GM13977 (cell line): ENCODE measurements at places on chromosomes 2 and 18.

DNA sequence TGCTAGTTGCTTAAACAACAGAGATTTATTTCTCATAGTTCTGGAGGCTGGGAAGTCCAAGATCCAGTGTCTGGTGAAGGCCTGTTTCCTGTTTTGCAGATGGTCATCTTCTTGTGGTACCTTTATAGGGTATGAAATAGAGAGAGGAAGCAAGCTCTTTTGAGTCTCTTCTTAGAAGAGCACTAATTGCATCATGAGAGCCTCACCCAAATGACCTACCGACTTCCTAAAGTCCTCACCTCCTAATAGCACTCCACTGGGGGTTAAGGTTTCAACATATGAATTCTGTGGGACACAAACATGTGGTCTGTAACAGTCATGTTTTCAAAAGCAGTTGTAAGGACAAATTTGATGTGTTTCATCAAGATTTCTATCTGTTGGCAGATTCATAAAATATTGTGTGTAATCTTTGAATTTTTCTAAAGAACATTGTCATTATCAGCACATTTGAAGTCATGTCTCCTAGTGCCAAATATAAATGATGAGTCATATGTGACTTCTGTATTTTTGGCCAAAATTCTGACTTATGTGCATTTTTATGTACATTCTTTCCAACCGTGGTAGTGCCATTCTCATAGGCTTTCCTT lies 45.3 kb downstream of the CD28 start:
- no peak for DNase-seq

- no peak for DNase-seq
Observed at GRCh38 chr2:157840568-157841156, 35.5 kb downstream of the ACVR1 start.

- DNase-seq = no peak
Observed at GRCh38 chr2:132282911-132283310, 121.2 kb upstream of the ANKRD30BL start.

DNA sequence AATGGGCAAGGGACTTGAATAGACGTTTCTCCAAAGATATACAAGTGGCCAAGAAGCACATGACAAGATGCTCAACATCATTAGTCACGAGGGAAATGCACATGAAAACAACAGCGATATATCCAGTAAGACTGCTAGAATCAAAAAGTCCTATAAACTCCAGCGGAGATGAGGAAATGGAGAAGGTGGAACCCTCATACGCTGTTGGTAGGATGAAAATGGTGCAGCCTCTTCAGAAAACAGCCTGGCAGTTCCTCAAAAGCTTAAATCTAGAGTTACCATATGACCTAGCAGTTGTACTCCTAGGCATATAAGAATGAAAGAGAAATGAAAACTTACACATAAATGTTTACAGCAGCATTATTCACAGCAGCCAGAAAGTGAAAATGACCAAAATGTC lies 48.1 kb downstream of the HPCAL1 start:
- DNase-seq = no peak

GRCh38 chr2:219997341-219997851 lies 370.0 kb downstream of the SLC4A3 start:
- no peak for DNase-seq
